ENCODE measurements at places on chromosomes 11 and 22. TPM values are rescaled to one million over a fixed set of nuclear protein-coding genes. Genes with fewer than 3 reads are reported as not detected.

The SAA2 gene
- total RNA-seq, result 4.1 TPM

DNA sequence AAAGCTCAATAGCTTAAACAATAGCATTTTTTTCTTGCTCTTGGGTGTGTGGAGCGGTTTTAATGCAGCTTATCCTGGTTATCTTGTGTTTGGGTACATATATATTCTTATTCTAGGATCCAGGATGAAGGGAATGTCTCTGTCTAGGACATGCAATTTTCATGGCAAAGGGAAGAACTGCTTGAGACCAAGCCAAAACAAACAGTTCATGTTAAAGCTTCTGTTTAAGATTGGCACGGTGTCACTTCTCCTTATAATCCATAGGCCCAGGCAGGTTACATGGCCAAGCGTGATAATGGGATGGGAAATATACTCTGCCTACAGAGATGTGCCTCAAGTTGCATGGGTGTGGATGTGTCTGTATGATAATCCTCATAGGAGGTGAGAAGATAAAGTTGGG is 177.1 kb upstream of the PGR start:
- no peak overlapping the region for H3K4me3 ChIP-seq
- no peaks in the 10 kb centered on the region for H3K36me3 ChIP-seq
- H3K27me3 ChIP-seq, result no peaks in the 10 kb centered on the region
- no peak overlapping the region for H3K27ac ChIP-seq
- DNase-seq, result no peak

The FOLH1 gene
- total RNA-seq, result not detected

The EMID1 gene
- 6.0 TPM for total RNA-seq
